ENCODE measurements at places on chromosomes 1 and 21.

GRCh38 chr1:94044290-94044790 is 76.6 kb downstream of the ABCA4 start:
- no peak for DNase-seq

- peak; percentile 0 for DNase-seq
These were observed 41.6 kb upstream of the PPIAL4F start for GRCh38 chr1:144551107-144551542.

GRCh38 chr1:51063121-51063520 is 38.9 kb upstream of the C1orf185 start:
- peak; percentile 77 for DNase-seq

- peak; percentile 81 for DNase-seq
These were observed 27.2 kb downstream of the XCL1 start for GRCh38 chr1:168603501-168604110.

DNA sequence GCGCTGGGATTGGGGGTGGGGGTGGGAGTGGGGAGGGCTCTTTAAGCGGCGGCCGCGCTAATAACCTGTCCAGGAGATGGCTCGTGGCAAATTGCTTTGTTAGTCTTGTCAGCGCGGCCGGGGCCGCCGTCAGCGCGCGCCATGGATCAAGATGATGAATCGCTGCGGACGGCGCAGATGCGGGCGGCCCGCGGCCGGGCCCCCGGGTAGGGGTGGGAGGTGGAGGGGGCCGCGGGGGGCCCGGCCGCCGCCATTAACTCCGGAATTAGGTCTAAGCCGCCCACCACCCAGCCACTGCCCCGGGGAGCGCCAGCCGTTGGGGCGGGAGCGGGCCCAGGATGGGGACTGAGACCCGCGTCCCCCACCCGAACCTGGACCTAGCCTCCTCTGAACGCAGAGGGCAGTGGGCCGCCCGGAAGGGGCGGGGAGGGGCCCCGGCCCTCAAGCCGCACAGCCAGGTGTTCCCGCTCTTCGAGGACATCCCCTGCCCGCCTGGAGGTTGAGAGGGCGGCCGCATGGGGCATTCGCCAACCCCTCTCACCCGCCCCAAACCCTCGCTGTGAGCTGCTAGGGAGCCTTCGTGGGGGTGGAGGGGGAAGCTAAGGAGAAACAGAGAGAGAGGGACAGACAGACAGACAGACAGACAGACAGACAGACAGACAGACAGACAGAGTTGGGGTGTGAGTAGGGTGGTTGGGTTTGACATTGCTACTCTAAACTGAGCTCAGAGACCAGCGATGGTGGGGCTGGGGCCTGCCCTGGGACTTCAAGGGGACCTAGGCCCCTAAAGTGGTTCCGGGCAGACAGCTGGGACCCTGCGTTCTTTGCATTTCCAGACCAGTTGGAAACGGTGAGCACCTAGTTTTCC is 3.8 kb upstream of the DMBX1 start:
- no peak for DNase-seq

DNA sequence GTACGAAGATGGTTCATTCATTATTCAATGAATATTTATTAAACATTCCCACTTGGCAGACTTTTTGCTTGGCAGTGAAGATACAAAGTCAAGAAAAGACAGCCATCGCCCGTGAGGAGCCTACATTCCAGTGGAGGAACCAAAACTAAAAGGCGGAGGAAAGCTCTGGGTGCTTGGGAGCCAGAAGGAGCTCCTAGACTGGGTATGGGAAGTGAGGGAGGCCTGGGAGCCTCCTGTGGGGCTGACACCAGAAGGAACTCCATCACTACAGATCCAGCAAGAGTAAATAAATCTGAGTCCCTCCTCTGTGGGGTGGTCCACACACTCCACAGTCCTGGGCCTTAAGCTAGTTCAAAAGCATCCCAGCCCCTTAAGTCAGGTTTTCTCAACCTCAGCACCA is 14.9 kb downstream of the RNASEL start:
- no peak for DNase-seq

GRCh38 chr1:36258960-36259344 is 34.7 kb downstream of the THRAP3 start:
- no peak for DNase-seq

DNA sequence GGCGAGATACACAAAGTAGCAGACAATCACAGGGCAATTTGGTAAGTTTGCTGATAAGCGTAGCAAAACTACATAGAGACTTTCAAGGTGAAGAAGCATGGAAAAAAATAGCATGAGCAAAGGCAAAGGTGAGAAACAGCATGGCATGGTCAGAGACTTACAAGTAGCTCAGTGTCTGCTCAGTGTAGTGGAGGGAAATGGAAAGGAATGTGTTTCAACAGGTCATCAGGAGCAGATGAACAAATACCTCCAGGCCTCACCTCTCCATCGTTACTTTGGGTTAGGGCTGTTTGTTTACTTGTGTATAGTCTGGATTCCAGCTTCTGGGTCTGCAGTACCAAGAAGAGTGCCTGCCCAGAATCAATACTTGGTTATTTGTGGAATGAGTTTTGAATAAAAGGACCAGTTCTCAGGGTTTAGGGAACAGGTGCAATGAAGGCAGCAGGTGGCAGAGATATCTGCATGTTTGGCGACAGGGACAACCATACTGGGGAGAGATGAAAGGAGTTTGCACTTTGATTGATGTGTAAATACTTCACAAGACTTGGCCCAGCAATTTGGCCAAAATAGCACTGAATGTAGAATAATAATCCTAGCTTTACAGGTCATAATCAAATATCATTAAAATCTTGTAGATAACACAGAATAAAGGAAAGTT is 97.0 kb upstream of the FGGY start:
- no peak for DNase-seq

- peak; percentile 75 for DNase-seq
These were observed 148.7 kb downstream of the ZZZ3 start for GRCh38 chr1:77533660-77534305.

- DNase-seq, result peak; percentile 11
These were observed 2.3 kb downstream of the SPEN start for GRCh38 chr1:15849775-15850324.

GRCh38 chr1:186194107-186194756 is 180.8 kb downstream of the TPR start:
- DNase-seq, result no peak

GRCh38 chr21:16421007-16421406 is 691.2 kb downstream of the USP25 start:
- DNase-seq, result no peak

- DNase-seq, result no peak
These were observed 21.5 kb downstream of the RPL5 start for GRCh38 chr1:92853299-92853698.

GRCh38 chr21:39855595-39855994 is 11.6 kb upstream of the PCP4 start:
- no peak for DNase-seq

DNA sequence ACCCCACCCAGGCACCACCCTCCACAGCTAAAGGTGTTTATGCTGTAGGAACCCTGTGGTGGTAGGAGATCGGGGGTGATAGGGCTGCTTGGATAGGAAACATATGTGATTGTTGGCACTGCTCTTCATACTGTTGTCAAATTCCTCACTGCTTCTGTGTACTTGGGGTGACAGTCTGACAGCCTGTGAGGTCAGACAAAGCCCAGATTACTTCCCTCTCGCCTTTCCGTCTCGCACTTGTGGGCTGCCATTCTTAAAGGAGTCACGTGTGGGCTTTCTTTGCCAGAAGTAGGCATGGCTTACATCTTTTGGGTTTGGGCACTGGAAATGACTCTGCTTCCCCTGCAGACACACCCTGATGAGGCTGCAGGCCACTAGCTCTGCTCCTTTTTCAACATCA is 363.8 kb downstream of the DISC1 start:
- DNase-seq, result peak; percentile 51

GRCh38 chr1:156012051-156012817 is 8.5 kb downstream of the SSR2 start:
- no peak for DNase-seq

DNA sequence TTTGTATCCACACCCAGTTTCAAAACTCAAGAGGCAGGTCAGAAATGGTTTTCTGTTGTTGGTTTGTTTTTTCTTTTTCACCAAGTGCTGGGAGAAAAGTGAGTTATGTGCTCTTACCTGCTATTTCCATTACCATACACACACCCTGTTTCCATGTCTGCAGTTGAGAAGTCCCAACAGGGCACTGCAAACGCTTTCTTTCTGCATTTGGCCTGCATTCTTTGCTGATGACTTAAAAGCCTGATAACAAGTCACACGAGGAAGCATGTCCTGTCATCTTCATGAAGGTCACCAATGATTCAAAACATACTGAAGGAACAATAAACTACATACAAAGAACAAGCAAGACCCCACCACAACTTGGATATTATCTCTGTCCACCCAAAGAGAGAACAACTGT is 24.8 kb upstream of the KCNE1 start:
- no peak for DNase-seq

GRCh38 chr1:20080441-20081352 is 10.7 kb downstream of the PLA2G5 start:
- no peak for DNase-seq

GRCh38 chr1:19975423-19976193 is 3.8 kb downstream of the PLA2G2A start:
- DNase-seq, result no peak

GRCh38 chr1:167881786-167882185 is 32.1 kb downstream of the ADCY10 start:
- DNase-seq, result no peak

DNA sequence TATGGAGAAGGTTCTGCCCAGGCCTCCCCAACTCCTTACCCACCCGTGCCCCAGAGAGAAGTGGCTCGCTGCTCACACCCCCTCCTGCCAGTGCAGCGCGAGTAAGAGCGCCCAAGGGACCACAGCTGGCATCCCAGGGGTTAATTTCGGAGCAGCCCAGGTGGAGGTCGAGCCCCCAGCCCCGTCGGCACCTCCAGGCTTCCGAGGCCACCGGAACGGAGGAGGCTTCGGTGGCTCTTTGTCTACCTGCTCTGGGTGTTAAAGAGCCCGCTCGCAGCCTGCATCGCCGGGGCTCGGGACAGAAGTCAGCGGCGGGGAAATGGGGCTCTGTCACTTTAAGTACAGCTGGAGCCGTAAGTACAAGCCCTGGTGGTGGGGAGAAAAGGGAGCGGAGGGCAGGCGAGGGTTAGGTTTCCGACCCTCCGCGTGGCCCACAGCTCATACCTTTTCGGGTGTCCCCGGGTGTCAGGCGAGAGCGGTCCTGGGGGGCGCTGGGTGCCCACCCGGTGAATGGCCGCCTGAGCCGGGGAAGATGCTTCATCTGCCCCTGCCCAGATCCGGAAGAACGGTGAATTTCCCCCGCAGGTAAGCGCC is 89.4 kb upstream of the IPO9 start:
- DNase-seq, result peak; percentile 65

- no peak for DNase-seq
These were observed 87.1 kb downstream of the NDUFS5 start for GRCh38 chr1:39113109-39113743.

DNA sequence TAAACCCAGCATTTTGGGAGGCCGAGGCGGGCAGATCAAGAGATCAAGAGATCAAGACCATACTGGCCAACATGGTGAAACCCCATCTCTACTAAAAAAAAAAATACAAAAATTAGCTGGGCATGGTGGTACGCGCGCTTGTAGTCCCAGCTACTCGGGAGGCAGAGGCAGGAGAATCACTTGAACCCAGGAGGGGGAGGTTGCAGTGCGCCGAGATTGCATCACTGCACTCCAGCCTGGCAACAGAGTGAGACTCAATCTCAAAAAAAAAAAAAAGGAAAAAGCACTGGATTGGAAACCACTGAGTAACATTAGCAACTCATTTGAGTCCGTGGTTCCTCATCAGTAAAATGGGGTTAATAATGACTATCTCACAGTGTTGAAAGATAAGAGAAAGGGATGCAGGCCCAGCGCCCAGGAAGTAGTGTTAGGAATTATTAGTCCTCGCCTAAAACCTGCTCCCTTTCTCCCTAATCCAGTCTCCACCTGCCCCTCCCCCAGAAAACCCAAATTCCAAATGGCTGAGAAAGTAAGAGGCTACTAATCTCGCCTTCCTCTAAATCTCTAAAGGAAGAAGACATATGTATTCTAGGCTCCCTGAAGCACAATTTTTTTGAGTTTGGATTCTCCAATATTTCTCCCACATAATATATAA is 49.5 kb downstream of the RHBG start:
- DNase-seq, result no peak

DNA sequence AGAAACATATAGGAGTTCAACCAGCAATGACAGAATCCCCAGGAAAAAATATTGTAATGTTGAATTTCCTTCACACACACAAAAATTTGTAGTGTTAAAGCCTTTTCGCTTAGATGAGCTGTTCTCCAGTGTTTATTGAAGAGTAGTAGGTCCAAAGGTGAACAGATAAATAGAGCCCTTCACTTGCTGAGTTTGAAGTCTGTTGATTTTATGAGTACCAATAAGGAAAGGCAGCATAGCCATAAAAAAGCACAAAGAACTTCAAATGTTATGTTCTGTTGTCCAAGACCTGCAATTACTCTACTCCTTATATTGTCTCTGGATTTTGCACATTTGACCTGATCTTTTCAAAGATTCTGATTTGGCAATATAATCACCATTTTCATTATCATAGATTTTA is 362.7 kb upstream of the B3GALT2 start:
- no peak for DNase-seq

- no peak for DNase-seq
These were observed 125.9 kb upstream of the GALNT2 start for GRCh38 chr1:229941160-229941559.

GRCh38 chr1:186099336-186100104 is 275.5 kb downstream of the TPR start:
- no peak for DNase-seq

- no peak for DNase-seq
These were observed 119.4 kb upstream of the RRP15 start for GRCh38 chr1:218165701-218166114.

DNA sequence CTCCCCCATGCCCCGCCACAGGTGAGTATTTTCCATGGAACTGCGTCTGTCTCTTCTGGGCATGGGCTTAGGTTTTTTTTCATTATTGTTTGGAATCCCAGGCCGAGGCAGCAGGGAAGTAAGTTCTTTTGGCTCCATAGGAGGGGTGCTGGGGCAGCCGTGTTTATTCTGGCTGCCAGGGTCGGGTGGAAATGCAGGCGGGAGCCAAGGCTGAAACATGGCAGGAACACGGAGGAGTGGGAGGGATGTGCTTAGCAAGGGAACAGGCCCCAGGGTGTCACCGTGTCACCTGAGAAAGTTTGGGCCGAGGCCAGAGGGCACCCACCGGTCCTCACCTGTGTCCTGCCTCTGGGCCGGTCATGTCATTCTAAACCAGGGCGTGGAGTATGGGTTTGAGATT is 4.5 kb upstream of the DHRS3 start:
- DNase-seq, result no peak

GRCh38 chr1:204463125-204464060 is 31.2 kb downstream of the PIK3C2B start:
- DNase-seq, result peak; percentile 66

Measured in AG20443 (cell line).